ENCODE measurements at places on chromosomes 16 and 17.
A peak's percentile ranks its signal among the peaks of the same experiment; 100 is the strongest.

GRCh38 chr17:80422981-80423380, 8.0 kb downstream of the ENDOV start:
- no peak for DNase-seq

DNA sequence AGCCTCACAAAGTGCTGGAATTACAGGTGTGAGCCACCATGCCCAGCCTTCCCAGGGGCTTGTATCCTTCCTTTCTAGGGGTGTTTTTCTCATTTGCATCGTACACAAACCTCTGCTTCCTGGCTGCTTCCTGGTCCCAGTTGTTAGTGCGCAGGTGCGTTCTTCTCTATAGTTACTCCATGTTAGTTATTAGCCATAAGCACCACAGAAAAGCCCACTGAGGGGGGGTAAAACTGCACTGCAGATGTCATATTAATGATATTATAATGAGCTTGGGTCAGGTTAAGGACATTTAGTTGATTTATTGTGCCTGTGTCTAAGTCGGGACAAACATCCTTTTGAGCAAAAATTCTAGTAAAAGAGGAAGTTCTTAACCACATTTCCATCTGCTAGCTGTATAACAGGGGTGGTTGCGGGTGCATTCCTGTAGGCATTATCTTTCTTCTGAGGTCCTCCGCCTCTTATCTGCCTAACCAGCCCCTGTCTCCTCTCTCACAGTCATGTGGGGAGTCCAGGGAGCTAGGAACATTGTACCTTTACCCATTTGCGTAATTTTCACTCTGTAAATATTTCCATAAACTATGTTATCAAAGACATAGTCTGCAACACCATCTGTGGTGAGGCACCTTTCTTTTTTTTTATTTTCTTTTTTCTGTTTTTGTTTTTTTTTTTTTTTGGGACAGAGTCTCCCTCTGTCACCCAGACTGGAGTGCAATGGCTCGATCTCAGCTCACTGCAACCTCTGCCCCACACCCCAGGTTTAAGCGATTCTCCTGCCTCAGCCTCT, 23.6 kb upstream of the ATF7IP2 start:
- no peak for DNase-seq

- DNase-seq: no peak
These were observed 5.0 kb downstream of the LYRM1 start for GRCh38 chr16:20905576-20905975.

DNA sequence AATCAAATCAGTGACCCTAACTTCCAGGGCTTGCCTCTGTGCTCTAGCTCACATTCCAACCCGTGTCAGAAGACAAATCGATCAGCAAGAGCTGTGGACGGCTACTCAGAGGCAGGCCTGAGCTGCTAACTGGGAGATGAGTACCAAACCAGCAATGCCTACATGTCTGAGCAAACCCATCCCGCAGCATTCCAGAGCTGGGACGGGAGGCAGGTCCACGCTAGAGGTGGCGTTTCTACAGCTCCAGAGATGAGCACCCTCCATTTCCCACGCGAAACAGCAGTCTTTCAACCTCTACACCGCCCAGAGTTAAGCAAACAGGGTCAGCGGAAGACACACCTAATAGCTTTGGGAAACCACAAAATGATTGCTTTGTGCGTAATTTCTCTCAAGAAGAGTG, 6.5 kb downstream of the NXN start:
- DNase-seq: no peak

DNA sequence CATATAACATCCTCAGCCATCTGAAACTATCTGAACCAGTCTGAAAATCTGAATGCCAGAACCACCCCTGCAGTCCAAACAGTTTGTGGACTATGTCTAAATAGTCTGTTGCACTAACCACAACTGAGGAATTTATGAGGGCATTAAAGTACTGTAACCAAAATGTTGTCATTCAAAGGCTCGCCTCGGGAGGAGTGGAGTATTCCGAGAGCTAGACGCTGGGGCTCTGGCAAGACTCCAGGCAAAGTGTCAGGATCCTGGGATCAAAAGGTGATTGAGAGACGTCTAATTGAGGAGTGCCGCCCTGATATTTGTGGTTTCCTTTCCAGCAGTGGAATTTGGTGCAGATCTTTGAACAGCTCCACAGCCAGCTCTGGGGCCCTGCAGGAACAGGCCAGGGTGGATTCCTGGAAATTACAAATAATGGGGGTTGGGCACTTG, 142.9 kb upstream of the MYOCD start:
- no peak for DNase-seq

DNA sequence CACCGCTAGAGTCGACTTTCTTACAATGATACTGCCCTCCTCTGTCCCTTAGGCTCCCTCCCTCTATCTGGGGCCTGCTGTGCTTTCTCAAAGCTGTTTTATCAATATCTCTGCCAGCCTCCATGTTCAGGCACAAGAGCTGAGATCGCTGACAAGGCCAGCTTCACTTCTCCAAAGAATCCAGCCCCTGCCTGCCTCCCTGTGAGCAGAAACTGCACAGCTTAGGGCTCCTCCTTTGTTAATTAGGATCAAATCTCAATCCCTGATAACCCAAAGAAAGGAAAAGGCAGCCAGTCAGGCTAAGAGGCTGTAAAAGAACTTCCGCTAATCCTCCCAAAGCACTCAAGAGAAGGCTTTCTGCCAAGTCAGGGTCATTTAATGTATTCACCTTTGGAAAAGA, 616.0 kb upstream of the CDH11 start:
- DNase-seq: no peak

- DNase-seq: no peak
These were observed 90.7 kb downstream of the PITPNC1 start for GRCh38 chr17:67467500-67468455.

DNA sequence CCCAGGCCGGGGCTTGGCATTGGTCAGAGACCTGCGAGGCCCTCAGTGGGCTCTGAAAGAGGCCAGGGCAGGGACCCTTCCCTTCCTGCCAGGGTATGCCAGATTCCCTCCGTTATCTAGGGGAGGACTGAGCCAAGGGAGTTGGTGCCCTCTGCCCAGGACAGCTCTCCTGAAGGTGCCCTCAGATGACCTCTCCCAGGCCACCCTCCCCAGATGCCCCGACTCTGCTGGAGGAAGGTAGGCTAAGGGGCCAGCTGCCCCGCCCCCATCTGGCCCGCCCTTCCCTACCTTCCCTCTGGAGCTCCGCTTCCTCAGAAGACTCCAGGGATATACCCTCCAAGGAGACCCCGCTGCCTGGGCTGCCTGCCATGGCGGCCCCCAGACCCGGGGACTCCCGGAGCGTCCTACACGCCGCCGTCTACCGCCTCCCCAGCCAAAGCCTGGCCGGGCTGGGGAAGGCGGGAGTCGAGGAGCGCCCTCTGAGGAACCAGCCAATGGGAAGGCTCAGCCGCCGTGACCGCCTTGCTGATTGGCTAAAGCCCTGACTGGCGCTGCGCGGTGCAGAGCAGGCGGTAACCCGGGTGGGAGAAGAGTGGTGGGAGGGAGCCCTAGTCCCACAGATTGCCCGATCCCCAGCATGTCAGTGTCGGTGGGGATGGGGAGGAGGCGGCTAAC, 7.0 kb downstream of the MPP2 start:
- DNase-seq: peak; percentile 83

GRCh38 chr16:56939801-56940200, 7.9 kb downstream of the HERPUD1 start:
- no peak for DNase-seq
